ENCODE measurements at places on chromosomes 12 and 14.

GRCh38 chr14:64400829-64401459 lies 12.8 kb downstream of the MTHFD1 start:
- no peak for DNase-seq

DNA sequence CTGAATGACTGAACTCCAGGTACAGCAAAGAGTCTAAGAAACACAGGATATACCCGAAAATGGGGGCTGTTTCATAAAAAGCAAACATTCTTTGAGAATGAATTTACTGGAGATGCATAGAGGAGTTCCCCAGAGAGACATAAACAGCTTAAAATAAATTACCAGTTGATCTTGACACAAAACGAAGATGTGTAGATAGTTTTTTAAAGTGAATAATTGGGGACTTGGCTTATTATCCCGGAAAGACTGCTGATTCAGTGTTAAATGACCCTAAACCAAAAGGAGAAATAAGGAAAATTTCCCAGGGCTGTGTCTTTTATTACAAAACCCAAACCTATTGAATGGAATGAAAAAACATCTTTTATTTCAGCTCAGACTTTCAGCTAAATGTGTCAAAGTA lies 1052.8 kb upstream of the TMEM132C start:
- no peak for DNase-seq

GRCh38 chr14:98916476-98916875 lies 355.5 kb downstream of the BCL11B start:
- DNase-seq: no peak

GRCh38 chr14:77822307-77822706 lies 22.4 kb downstream of the ADCK1 start:
- no peak for DNase-seq

GRCh38 chr12:3145033-3145432 lies 67.9 kb downstream of the TSPAN9 start:
- DNase-seq: no peak

DNA sequence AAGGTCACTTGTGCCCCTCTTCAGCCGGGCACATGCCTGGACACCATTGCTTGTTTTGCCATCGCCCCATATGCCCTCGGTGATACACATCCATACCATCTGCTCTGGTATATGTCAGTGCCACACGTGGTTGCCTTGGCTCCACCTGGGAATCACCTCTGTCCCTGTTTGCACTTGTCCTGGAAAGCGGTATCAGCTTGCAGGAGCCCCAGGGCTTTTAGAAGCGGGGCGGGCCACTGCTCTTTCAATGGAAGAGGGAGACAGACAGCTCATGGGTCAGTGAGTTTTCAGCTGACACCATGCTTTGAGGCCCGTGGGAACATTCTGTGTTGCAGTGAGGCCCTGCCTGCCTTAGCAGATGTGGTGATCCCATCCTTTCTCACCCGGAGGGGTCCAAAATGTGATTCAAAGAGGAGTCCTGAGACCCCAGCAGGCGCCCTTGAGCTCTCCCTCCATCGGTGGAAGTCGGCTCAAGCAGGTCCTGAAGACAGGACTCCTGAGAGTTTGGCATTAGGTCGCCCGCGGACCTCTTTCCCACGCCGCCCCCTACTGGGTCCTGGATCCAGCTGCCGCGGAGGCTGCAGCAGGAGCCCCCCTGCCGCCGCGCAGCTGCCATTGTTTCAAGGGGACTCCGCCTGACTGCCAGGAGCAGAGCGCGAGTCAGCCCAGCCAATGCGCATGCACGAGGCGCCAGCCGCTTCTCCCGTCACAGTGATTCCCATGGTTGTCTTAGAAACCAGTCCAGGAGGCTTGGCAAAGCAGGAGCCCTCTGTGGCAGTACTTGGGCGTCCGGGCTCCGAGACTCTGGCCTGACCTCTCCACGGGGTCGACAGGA lies 773.2 kb upstream of the ALG10B start:
- no peak for DNase-seq

GRCh38 chr12:130846369-130846768 lies 7.3 kb upstream of the STX2 start:
- no peak for DNase-seq

GRCh38 chr14:23608454-23608853 lies 27.7 kb upstream of the DHRS2 start:
- no peak for DNase-seq

DNA sequence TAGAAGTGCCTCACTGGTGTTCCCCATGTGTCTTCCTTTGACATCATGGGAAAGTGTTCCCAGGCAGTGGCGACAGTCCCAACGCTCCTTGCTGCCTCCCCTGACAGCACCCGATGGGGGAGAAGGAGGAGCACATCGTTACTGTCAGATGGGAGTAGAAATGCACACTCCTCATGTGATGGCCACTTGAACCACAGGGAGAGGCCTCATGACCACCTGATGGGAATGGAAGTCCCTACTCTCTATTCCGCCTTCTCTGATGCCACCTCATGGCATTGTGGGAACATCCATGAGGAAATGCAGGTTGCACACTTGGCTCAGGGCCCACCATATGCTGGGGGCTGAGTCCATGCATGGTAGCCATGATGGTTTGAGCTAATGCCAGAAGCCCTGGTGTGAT lies 14.3 kb upstream of the CORO1C start:
- DNase-seq: no peak

- DNase-seq: no peak
Measured at GRCh38 chr12:75819512-75819911, 212.1 kb downstream of the PHLDA1 start.

GRCh38 chr14:38553586-38553985 lies 297.7 kb upstream of the CLEC14A start:
- no peak for DNase-seq

- no peak for DNase-seq
Measured at GRCh38 chr14:91230397-91231035, 14.0 kb downstream of the GPR68 start.

DNA sequence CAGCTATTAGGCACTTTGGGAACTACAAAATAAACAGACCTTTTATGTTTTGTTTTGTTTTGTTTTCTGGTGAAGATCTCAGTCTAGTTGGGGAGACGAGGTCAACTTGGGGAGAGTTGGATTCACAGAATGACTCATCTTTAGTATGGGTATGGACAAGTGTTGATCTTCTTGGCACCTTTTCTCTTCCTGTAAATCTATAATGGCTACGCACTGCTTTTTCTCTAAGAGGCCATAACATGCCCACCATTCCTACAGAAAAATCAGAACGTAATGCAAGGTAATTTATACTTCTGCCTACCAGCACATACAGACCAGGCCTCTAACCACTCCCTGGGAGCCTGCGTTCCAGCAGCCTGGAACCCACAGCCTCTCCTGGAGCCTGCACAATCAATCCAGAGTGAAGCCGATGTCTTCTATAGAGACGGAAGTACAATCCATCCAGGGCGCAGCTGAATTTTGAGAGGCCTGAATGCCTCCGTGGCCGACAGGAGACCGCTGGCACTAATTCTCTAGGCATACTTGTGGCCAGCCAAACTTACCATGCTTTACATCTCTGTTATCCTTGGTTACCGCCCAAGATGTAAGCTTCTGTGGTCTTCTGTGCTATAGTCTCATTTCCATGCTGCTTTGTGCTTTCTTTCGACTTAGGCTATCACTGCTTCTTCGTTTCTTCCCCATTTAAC lies 717 bp downstream of the PPHLN1 start:
- DNase-seq: no peak

DNA sequence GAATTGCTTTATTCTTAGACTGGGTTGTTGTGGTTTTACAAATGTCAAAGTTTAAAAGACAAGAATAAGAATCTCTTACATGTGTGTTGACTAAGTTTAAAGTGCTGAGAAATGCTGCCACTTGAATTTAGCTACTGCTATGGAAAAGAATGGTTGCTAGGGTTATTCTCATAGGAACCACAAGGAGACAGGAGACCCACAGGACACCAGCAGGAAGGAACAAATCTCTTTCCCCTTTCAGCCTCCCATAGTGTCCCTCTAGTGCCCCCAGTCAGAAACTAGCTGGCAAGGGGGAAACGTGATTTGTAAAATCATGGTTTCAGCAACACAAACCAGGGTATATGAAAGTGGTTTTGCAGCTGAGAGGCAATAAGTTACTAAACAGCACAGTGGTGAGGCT lies 102.7 kb downstream of the ST8SIA1 start:
- DNase-seq: no peak

- no peak for DNase-seq
Measured at GRCh38 chr12:105573574-105573973, 243.1 kb downstream of the C12orf75 start.

DNA sequence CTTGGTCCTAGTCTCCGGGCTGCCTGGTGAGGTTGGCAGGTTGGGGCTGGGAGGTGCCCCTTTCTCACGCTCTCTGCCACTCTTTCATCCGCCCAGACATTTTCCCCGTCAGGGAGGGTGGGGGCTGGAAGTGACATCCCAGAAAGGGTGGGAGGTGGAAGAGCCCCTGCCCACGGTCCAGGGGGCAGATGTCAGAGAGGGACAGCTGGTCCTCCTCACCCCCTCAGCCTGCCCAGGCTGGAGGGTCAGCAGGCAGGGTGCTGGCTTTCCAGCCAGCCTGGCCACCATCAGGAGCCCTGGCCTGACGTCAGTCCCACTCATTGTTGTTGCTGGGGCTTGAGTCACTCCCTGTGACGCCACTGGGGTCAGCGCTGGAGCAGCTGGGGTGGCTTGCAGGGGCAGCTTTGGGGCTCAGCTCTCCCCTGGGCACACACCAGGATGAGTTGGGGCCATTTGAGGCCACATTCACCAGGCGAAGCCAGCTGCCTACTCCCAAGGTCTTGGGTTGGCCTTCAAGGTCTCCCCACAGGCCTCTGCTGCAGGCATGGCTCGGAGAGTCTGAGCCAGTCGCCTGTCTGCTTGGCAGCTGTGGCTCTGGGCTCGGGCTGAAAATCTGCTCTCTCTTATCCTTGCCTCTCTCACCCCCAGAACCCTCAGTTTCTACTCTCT lies 5.7 kb upstream of the ATG101 start:
- no peak for DNase-seq

DNA sequence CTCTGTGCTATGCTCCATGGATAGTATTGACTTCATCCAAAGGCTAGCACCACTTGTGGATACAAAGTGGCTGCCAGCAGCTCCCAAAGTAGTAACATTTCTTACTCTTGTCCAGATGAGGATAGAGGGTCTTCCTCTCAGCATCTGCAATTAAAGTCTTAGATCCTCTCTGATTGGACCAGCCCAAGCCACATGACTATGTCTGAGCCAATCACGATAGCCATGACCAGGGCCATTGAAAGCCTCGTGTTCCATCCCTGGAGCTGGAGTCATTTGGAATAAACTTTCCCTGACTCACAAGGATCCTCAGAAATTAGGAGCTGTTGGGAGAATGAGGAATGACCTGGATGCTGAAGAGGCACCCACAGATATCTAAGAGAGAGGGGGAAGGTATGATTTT lies 28.5 kb upstream of the SLC24A4 start:
- DNase-seq: no peak

GRCh38 chr12:124432376-124432775 lies 135.0 kb downstream of the NCOR2 start:
- no peak for DNase-seq

DNA sequence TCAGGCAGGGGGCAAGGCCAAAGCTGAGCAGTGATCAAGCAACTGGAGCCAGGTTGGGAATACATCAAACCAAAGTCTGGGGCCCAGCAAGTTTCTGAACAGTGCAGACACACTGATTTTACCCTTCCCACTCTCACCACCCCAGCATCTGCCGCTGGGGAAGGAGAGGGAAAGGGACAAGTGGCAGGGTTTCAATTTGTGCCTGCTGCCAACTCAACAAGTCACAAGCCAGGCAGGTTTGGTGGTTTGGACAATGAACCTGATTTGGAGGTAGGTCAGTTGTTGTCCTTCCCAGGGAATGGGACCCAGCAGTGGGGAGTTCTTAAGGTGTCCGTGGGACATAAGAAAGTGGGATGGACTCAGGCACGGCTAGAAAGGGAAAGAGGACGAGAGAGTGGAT lies 151.9 kb upstream of the NOS1 start:
- no peak for DNase-seq

- no peak for DNase-seq
Measured at GRCh38 chr14:30587141-30587540, 28.2 kb downstream of the G2E3 start.

DNA sequence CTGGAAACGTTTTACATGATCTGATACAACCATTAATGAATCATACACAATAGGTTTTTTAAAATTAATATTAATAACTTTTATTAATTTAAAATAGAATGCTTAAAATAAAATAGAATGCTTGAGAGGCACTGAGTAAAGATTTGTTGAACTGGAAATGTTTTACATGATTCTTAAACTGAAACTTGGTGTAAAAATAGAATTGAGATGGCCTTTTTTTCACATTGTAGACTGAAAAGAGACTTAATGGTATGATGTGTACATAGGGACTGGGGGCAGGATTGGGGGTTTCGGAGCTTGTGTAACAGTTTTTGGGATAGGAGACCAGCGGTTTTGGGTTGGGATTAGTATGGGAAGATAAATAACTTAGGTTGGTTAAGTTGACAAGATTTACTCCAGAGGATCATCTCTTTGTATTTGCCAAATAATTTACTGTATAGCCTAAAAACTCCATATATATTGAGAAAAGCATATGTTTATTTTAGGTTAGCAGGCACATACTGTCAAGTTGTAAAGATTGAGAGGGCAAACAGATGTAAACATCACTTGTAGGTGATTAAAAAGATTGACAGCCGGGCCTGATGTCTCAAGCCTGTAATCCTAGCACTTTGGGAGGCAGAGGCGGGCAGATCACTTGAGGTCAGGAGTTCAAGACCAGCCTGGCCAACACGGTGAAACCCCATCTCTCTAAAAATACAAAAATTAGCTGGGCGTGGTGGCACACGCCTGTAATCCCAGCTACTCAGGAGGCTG lies 2.0 kb upstream of the ZNF410 start:
- no peak for DNase-seq

GRCh38 chr14:27929797-27930347 lies 836.7 kb upstream of the FOXG1 start:
- DNase-seq: no peak

GRCh38 chr12:118288174-118288573 lies 84.5 kb downstream of the TAOK3 start:
- DNase-seq: no peak

GRCh38 chr14:105489542-105490266 lies 1.3 kb upstream of the TEDC1 start:
- DNase-seq: peak; percentile 34

- DNase-seq: no peak
Measured at GRCh38 chr14:95555053-95555452, 20.2 kb downstream of the GLRX5 start.

GRCh38 chr14:22821193-22822015 lies 6.2 kb upstream of the SLC7A7 start:
- DNase-seq: no peak

DNA sequence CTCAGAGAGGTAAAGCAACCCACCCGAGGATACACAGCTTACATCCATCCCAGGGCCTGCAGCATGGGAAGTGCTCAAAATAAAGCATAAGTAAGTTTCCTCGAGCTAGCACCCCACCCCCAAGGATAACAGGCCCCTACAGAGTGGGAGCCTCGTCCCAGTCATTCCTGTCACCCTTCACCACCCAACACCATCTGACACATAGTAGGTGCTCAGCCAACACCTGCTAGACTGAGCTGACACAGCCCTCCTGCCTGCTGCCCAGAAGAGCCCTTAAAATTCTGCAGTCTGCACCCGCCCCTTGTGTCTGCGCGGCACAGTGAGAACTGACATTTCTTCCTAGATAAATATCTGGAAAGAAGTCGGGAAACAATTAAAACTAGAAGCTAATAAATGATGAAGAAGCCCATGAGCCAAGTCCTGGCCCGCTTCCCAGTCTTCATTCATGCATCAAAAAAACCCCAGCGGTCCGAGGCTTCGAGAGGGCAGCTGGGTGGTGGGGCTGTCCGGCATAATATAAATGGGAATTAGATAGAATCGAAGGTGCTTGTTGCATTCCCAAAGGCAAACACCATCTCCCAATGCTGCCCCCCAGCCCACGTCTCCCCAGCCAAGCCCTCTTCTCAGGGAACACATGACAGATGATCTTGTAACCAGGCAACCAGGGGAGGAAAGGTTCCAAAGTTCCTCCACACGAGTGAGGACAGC lies 76.2 kb downstream of the BCL11B start:
- no peak for DNase-seq
